ENCODE measurements at places on chromosomes 13 and 19. TPM values are rescaled to one million over a fixed set of nuclear protein-coding genes. Genes with fewer than 3 reads are reported as not detected.

GRCh38 chr13:50419331-50419865 lies 404.2 kb downstream of the KCNRG start:
- DNase-seq: no peak

GRCh38 chr13:109748677-109749076 lies 37.7 kb downstream of the IRS2 start:
- peak; percentile 17 for DNase-seq

- DNase-seq: no peak
These were observed 2.3 kb downstream of the HTR2A start for GRCh38 chr13:46894568-46894967.

DNA sequence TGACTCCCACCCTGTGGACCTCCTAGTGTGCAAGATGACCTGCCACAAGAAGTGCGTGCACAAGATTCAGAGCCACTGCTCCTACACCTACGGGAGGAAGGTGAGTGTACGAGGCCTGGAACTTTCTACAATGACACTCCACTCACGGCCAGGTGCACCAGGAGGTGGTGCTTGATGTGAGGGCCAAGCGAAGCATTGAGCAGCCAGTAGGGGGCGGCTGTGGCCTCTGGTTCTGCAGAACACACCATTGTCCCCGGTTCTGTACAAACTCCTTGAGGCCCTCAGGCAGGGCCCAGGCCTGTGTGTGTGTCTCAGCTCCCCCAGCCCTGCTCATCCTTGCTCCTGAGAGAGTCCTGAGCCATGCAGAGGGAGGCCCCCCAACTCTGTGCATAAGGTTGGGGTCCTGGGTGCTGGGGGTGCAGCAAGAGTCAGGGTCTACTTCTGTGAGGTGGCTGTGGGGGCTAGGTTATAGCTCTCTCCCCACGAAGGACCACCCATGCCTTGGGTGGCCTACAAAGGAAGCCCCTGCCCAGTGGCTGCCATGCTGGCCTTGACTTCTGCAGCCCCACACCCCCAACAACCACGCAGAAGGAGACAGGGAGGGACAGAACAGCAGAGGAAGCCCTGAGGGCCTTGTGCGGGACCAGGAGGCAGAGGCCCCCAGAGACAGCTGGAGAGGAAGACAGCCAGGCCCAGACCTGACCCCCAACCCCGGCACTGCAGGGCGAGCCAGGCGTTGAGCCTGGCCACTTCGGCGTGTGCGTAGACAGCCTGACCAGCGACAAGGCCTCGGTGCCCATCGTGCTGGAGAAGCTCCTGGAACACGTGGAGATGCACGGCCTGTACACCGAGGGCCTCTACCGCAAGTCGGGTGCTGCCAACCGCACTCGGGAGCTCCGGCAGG lies 9.7 kb upstream of the USE1 start:
- DNase-seq: no peak

DNA sequence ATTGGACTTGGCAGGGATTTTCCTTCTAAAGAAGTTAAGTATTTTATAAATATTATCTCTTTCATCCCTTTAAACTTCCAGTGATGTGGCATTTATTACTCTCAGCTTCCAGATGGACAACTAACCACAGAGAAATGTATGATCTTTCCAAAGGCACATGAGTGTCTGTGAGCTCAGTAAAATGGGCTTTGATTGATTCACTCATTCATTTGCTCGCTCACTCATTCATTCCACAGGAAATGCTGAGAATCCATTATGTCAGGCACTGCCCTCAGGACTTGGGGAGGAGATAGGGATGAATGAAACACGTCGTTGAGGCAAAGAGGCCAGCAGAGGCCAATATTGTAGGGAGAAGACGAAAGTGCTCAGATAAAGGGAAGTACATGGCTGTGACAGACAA lies 359.3 kb downstream of the EFNB2 start:
- DNase-seq: no peak

DNA sequence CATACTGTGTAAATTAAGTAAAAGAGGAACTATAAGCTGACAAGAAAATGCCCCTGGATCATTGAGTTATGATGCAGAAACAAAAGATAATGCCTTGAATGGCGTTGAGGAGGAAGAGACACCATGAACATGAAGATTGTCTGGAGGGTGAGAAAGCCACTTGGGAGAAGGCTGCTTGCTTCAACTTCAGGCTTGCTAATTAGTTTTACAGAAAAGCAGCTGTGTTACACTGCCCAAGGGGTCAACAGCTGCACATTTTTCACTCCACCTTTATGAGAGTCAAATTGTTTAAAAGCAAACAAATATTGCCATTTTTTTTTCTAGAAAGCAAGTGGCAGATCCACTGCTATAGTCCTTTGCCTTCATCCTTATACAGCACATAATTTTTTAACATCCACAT lies 35.5 kb upstream of the KLF12 start:
- no peak for DNase-seq

- no peak for DNase-seq
These were observed 89.5 kb downstream of the USP12 start for GRCh38 chr13:27081893-27082679.

- no peak for DNase-seq
These were observed 17.2 kb upstream of the SLITRK6 start for GRCh38 chr13:85816413-85816812.

- no peak for DNase-seq
These were observed 643.6 kb downstream of the PCDH9 start for GRCh38 chr13:66586489-66586888.

DNA sequence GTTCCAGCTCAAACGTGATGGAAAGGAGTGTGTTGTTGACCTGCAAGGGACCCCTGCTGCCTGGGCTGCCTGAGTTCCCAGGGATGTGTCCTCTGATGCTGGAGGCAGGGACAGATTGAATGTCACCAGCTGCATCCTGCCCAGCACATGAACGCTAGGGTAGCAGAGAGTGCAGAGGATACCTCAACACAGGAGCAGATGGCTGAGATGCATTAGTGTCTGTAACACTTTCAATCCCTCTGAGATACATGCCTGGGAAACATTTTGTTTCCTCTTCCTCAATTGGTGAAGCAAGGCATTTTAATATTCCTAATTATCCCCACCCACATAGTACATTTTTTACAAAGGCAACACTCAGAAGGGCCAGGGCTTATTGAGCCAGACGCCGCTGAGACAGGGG lies 106.4 kb upstream of the UBL3 start:
- no peak for DNase-seq

GRCh38 chr13:102814025-102814607 lies 15.2 kb downstream of the BIVM start:
- no peak for DNase-seq

- DNase-seq: peak; percentile 94
These were observed at the start of gene SBNO2 for GRCh38 chr19:1173845-1174809. Gene SBNO2, minus strand, starts transcription at chr19:1174268. Its CDS starts 19,992 bp downstream, at chr19:1154276.

DNA sequence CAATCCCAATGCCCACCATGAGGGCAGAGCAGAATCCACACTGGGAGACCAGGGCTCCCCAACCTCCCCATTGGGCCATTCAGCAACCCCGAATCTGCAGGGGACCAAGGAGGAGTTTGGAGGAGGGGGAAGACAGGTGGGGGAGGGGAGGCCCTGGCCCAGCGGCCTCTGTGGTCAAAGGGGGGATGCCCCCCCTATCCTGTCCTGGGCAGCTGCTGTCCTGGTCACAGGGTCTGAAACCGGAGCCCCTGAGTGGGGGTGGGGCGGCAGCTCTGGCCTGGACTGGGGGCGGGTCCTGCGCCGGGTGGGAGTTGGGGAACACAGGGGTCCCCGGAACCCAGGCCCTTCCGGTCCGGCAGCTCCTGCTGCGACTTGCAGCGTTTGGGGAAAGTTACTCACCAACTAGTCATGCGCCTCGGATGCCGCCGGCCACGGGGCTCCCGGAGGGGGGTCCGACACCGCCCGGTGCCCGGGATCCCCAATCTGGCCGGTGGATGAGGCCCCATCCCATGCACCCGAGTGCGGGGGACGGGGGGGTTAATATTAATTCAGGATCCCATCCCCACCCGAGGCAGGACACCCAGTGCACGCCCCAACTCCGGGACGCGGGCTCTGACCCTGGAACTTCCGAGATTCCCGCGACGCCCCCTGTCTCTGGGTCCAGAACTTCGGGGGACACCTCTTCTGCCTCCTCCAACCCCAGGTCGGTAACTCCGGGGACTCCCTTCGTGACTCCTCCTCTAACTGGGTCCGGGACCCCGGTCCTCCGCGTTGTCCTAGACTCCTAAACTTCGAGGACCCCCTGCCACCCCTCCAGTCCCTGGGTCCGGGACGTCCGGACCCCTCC lies 872 bp downstream of the HOMER3 start:
- DNase-seq: peak; percentile 80

- DNase-seq: no peak
These were observed 12.4 kb downstream of the NOSIP start for GRCh38 chr19:49567861-49568441.

The SPACA4 gene
- total RNA-seq: not detected

The GJB2 gene
- total RNA-seq: 4.9 TPM

The GPR4 gene
- 5.1 TPM for total RNA-seq

The MAMSTR gene
- total RNA-seq: 2.2 TPM

The CCDC194 gene
- 0.86 TPM for total RNA-seq

The KCNK6 gene
- 4.8 TPM for total RNA-seq

The KLK3 gene
- total RNA-seq: not detected
